Stimulated activated CD4-positive, alpha-beta T cell treated with anti-CD3 and anti-CD28 coated beads, Interleukin-15, amount 100 ng/mL, for 1 hour (primary cell): ENCODE measurements at places on chromosomes 3 and 15.

DNA sequence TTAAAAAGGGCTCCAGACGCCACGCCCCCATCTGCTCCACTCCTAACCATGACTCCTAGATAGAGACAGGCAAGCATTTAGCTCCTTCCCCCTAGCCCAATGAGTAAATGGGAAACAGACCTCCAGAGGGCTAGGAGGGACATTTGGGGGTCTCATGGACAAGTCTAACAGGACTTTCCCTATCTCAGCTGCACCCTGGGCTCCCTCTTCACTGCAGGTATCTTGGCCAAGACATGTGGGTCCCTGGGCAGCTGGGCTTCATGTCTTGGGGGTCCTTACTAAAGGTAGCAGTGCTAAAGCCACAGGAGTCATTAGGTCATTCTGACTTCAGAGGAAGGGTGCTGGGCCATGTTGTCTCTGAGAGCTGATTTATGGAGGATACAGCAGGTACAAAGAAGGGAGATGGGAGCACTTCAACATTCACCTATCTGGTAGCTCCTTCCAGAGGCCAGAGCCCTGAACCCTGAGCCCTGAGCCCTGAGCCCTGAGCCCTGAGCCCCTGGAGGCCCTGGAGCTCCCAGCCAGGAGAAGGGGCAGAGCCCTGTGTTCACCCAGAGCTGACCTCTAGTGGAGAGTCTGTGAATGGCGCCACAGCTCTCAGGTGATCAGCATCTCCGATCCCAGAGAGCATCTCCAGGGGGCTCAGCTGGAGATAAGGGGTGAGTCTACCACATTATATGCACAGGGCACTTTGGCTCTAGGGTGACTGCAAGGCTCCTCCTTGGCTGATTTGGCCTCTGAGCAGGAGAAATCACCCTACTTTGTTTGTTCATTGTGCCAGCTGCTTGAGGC, 40.1 kb upstream of the EPHB1 start:
- no peak for DNase-seq

- DNase-seq = no peak
Observed at GRCh38 chr3:149336925-149337324, 3.5 kb upstream of the TM4SF18 start.

DNA sequence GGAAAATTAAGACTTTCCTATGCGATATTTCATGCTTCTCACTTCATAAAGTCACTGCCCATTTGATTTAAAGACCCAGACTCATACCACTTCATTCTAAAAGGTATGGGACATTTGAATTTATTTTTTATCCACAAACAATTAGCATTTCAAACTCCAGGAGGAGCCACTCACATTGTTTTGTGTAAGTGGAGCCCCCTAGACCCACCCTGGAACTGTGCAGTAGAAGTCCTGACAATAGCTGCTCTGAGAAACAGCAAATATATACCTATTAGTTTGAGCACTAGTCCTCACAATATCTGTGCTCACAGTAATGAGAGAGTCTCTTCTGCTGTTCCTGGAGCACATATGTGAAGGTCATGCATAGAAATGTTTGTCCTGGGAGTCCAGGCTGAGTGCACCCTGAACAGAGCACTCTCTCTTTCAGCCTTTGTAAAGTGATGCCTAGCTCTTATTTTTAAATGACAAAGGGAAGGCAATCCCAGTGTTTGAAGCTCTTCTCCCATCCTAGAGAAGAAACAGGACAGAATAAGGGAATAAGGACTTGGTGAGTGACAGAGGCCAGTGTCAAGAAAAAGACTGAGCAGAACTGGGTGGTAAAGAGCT, 127.5 kb upstream of the STRIT1 start:
- no peak for DNase-seq

GRCh38 chr3:38890426-38890825, 74.4 kb upstream of the SCN10A start:
- DNase-seq = no peak

DNA sequence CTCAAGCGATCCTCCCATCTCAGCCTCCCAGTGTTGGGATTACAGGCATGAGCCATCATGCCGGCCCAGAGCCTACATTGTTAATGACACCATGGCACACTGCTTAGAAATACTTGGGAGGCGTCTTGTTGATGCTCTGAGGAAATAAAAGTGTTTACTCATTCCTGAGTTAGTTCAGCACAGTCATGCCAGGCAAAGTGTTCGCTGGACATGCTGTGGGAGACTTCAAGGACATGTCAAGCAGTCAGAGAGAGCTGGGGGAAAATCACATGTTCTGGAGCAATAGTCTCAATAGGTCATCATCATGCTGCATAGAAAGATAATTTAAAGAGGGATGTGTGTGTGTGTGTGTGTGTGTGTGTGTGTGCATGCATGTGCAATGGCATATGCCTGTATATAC, 37.5 kb downstream of the TTC23 start:
- DNase-seq = no peak

DNA sequence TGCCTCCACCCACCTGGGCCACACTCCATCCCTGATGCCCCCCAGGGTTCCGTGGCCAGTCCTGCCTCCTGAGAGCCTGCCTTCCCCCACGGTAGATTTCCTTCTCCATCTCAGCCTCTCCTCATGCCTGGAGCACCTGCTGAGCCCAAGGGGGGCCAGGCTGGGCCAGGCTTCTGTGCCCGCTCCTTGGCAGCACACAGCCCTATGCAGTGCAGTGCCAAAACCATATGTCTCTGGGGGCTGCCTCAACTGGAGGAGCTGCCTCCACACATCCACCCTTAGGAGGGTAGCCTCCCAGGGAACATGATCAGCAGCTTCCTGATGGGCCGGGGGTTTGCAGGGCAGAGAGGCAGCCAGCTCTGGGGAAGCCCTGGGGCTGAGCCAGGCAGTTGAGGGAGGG, 24.6 kb upstream of the GATA2 start:
- no peak for DNase-seq

DNA sequence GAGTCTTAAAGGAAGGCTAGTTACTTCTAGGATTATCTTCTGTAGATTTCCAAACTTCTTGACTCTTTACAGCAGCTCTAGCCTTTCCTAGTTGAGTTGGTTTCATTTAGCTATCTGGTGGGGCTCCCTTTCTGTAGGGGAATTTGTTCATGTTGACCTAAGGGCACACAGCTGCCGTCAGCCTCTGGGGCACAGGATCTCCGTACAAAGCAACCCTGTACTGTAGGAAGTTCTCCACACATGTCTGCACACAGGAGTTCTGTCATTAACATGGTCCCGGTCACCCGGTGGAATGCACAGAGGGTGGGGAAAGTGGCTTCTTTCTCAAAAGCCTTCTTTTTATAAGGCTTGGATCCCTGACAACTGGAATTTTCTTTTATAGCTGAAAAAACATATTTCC, 88.7 kb upstream of the TNIK start:
- DNase-seq = no peak
